Eye (tissue), 1 donor: ENCODE measurements at places on chromosomes 2 and 18.

DNA sequence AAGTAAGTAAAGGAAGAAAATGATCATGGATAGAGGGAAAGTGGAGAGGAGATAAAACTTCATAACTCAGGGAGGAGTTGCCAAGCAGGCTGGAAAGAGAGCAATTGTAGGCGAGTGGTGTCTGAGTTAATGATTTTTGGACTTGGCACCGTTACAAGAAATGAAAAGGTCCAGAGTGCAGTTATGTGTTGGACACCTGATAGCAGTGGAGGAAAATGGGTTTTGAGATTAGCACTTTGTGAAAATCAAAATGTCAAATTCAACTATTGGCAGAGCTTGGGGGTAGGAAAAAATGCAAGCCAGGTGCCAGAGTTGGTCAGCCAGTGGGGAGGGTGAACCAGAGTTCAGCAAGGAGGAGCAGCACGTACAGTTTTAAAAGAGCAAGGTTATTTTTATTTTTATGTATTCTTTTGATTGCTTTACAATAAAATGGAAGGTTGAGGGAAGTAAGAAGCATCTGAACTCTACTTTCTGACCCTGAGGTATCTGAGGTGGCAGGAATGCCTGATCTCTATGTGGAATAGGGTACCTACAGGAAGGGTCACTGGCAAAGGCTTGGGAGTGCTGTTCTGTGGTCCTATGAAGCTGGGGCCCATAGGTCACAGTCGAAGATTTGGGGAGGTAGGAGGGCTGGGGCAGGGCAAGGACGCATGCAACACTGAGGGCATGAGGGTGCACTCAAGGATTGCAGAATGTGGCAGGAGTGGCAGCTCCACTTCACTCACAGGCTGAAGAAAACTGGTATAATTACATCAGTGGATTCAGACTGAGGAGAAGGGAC, 127.5 kb downstream of the CD8B2 start:
- no peak for DNase-seq

DNA sequence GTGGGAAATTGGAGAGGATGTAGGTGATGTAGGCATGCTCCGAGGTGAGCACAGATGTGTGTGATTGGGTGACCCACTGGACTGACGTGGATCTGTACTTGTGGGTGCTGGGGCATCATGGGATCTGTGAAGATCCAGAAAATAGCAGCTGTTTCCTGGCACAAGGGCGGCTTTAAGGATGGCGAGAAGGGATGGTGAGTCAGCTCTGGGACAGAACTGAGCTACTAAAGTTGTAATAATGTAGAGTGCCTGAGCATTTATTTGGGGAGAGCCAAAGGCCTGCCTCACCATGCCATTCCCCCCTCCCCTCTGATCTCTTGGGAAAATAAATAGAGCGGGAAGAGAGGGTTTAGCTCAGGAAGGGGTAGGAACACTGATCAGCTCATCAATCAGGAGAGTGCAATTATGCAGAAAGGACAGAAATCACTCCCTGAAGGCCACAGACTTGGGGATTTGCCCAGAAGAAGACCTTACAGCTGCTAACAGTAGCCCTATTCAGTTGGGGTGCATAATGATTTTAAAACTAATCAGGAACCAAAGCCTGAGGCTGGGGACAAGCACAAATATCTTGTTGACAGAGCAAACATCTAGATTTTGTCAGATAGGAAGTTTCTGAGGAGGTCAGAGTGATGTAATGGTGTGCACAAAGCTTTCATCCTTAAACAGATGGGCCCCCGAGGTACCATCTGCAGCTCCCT, 30.3 kb downstream of the TANC1 start:
- DNase-seq = peak; percentile 68

GRCh38 chr2:230947908-230948365, 22.9 kb upstream of the GPR55 start:
- DNase-seq = no peak

DNA sequence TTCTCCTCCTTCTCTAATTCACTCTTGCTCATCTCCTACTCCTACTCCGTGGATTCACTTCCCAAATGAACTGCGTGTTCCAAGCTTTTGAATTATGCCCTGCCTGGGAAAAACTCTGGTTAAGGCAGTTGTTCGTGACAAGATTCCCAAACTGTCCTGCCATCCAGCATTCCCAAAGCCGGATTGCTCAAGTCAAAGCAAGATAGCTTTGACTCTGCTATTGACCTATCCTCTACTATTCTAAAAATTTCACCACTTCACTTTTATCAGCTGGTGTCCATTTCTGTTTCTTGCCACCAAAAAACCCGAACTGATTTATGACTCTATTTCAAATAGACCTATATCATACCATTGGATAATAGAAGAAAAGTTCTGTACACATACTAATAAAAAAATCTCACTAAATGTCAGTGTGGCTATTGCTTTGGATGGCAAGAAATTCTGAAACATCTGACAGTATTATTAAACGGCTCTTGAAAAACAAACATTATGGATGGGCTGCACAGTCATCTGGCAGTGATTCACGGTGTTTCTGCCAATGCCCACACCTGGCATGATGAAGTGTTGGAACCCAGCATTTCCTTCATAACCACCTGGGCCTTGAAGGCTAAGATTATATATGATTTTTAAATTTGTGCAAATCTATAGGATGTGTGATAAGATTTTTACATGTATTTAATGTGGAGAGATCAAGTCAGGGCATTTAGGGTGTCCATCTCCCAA, 87.4 kb downstream of the NCKAP5 start:
- no peak for DNase-seq

DNA sequence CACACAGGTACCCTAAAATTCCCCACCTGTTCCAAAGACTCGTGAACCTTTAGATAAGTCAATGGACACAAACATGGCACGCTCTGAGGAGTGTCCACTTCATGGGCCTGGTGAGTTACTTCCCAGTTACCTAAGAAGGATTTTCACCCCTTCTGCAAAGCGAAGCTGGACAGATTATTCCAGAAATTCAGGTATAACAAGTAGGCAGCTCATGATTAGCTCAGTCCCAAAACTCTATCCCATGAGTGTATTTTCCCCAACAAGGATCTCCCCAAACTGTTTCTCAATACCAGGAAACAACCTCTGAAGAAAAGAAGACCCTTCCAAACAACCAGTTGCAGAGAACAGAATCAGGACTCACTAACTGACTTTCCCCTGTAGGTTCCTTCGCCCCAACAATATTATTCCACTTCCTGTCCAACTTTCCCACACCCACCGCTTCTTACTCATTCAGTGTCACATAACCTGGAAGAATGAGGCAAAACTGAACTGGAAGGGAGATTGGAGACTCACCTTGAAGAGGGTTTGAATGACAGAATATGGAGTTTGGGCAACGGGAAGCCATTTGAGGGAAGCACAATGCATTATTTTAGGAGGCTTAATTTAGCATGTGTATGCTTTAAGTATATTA, 120.1 kb downstream of the ANTXR1 start:
- DNase-seq = no peak

- DNase-seq = no peak
Observed at GRCh38 chr2:225100269-225100668, 58.0 kb upstream of the DOCK10 start.

- DNase-seq = no peak
Observed at GRCh38 chr2:120034027-120034426, 21.1 kb downstream of the EPB41L5 start.

- DNase-seq = no peak
Observed at GRCh38 chr2:1607236-1607920, 136.9 kb downstream of the PXDN start.

DNA sequence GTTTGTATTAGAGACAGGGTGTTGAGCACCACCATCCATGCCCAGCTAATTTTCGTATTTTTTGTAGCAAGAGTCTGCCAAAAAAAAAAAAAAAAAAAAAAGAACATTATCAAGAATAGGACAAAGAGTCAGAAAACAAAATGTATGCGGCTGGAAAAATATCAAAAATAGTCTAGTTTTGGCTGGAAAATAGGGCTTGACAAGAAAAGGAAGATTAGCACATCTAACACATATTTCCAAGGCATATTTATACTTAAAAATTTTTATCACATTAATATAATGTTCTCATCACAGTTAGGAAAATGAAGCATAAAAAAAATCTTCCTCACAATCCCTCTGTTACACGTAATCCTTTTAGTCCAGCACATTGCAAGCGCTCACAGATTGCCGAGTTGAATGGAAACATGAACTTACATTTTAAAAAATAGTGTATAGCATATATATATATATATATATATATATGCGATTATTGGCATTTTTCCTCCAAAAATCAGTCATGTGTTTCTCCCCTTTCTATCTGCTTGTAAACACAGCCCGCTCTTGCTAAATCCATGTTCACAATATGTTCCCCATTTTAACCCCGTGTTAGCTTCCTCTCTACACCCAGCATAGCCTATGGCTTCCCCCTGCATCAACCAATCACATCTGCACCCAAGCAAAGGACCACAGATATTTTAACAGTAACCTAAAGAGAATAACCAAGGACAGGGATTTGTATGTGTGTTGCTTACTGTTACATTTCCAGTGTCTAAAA, 183.0 kb downstream of the AFF3 start:
- DNase-seq = peak; percentile 28

GRCh38 chr2:1478311-1479305, 65.3 kb downstream of the TPO start:
- no peak for DNase-seq

GRCh38 chr2:71609441-71609840, 156.1 kb downstream of the DYSF start:
- DNase-seq = no peak

DNA sequence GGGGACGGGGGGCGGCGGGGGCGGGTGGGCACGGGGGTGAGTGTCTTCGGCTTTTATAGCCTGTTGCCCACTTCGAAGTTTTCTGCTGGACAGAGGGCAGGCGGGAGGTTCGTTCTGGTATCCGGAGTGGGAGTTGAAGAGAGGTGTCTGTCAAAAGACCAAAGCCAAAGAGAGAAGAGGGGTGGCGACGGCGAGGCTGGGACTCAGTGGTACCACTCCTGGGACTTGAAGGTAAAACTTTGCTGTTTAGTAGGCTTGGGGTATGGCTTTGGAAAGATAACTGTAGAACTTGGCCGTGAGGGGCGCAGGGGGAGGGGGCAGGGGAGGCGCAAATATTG, 215.8 kb upstream of the DTNA start:
- no peak for DNase-seq

DNA sequence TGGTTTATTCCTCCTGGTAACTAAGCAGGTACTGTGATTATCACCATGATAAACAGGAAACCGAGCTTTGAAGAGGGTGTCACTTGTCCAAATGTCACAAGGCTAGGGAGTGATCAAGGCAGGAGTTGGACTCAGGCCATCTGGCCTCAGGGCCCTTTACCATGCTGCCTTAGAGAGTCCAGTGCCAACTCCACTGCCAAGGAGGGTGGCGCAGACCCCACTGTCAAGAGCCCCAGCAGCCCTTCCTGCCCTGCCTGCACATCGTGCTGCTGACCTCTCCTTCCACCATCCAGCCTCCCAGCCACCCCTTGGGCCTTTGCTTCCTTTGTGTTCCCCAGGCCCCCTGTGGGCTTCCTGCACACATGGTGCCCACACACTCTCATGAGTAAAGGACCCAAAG, 48.3 kb downstream of the TNS1 start:
- no peak for DNase-seq

- no peak for DNase-seq
Observed at GRCh38 chr2:109432421-109432820, 181.3 kb downstream of the SEPTIN10 start.

GRCh38 chr18:12361770-12362378, 15.2 kb downstream of the AFG3L2 start:
- DNase-seq = no peak

- peak; percentile 75 for DNase-seq
Observed at GRCh38 chr2:146847846-146848245, 997.0 kb upstream of the ACVR2A start.

GRCh38 chr2:20667151-20667530, 197 bp downstream of the GDF7 start:
- no peak for DNase-seq

DNA sequence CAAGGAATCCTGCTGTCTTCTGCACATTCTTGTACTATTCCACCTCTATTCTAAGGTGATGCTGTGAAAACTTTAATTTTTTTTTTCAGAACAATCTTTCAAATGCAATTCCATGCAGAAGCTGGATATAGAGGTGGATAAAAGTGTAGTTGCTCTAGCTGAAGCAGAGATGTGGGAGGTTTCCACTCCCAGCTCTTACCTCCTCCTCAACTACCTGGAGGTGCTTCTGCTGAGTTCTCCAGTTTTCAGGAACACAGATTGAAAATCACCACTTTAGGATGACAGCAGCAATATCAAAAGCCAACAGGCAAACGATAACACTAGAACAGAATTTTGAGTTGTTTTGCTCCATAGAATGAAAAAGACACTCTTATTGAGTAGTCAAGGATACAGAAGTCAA, 51.1 kb upstream of the FAM98A start:
- DNase-seq = no peak

DNA sequence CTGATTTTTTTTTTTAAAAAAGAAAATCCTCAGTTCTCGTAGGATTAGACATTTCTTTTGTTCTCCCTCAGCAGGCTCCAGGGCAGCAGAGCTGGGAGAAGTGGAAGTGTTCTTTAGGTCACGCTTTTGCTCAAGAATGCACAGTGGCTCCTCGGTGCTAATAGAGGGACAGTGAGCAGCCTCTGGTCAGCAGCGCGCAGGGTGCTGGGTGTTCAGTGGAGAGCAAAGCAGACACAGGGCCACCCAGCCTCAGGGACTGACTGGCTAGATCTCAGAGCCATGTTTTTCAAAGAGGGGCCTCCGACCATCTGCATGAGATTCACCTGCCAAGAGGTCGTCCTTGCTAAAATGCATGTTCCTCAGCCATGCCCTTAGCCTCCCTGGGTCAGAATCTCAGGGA, 218.8 kb downstream of the HAUS1 start:
- DNase-seq = peak; percentile 30

- no peak for DNase-seq
Observed at GRCh38 chr2:187834787-187835186, 280.6 kb upstream of the TFPI start.

DNA sequence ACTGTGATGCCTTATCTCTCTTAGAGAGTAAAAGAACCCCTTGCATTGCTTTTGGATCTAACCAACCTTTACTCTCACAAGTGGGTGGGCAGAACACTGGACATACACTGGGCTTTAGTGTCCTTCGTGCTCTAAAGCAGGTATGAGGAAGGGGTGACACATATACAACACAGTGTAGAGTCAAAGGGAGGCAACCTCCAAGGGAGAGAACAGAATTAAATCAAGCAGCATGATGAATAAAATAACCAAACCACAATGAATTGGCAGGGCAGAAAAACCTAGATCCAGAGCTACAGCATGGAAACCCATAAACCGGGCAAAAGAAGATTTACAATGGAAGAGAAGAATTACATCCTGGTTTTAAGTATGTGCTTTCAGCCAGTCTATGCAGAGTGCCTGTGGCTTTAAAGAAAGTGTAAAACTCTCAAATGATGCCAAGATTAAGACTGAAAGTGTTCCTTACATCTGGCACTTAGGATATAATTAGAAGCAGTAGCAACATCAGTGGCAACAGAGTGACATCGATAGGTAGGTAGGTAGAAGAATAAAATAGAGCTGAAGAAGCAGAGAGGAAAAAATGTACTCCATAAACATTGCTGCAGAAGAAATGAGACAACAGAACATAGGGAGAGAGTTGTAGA, 191.7 kb upstream of the ZC3H15 start:
- no peak for DNase-seq

GRCh38 chr2:143139835-143140393, 10.7 kb downstream of the ARHGAP15 start:
- no peak for DNase-seq

GRCh38 chr2:226995625-226996041, 159.8 kb downstream of the RHBDD1 start:
- no peak for DNase-seq

- no peak for DNase-seq
Observed at GRCh38 chr2:217189747-217190146, 329.9 kb upstream of the TNP1 start.
